ENCODE measurements at places on chromosomes 2 and 18.

- no peak for DNase-seq
Measured at GRCh38 chr2:9094117-9094516, 90.6 kb upstream of the MBOAT2 start.

DNA sequence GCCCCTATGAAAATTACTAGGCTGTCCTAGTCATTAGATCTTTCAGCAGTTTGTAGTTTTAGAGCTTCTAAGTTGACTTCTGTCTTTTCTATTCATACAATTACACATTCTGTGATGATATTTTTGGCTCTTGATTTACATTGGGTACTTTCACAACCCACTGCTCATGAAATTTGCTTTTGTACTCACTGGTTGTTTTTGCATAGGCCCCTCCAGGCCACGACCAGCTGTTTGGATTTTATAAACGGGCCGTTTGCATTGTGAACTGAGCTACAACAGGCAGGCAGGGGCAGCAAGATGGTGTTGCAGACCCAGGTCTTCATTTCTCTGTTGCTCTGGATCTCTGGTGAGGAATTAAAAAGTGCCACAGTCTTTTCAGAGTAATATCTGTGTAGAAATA lies 193.8 kb downstream of the RPIA start:
- DNase-seq = no peak

GRCh38 chr2:16189836-16190160 lies 249.4 kb downstream of the MYCN start:
- DNase-seq = no peak

DNA sequence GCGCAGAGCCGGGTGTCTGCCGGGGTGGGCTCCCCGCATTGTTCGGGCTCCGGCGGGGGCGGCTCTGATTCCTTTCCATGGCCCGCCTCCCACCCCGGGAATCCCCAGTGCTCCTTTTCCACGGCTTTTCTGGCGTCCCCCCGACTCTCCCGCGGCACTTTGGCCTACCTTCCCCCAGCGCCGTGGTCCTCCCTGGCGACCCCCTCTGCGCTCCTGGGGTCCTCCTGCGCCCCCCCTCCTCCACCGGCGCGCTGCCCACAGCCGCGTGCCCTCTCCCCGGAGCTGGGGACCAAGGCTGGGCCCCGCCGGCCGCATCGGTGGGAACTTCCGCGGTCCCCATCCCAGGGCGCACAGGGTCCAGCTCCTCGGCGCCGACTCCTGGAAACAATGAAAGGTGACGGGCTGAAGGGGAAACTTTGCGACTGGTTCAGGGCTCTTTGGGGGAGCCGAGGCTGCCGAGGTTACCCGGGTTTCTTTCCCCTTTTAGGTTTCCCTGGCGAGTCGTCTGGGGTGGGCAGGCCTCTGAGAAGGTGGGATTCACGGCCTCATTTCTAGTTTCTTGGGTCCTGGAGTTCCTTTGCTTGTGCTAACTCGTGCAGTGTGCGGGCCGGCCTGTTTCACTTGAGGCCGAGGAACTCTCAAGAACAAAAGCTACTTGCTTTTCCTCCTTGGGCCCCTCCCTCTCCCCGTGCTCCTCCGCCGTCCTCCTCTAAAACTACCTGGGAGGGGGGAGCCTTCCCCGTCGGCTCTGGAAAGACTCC lies 2.2 kb downstream of the TGIF1 start:
- no peak for DNase-seq

- DNase-seq = no peak
Measured at GRCh38 chr2:102015399-102015798, 23.6 kb downstream of the IL1R2 start.

DNA sequence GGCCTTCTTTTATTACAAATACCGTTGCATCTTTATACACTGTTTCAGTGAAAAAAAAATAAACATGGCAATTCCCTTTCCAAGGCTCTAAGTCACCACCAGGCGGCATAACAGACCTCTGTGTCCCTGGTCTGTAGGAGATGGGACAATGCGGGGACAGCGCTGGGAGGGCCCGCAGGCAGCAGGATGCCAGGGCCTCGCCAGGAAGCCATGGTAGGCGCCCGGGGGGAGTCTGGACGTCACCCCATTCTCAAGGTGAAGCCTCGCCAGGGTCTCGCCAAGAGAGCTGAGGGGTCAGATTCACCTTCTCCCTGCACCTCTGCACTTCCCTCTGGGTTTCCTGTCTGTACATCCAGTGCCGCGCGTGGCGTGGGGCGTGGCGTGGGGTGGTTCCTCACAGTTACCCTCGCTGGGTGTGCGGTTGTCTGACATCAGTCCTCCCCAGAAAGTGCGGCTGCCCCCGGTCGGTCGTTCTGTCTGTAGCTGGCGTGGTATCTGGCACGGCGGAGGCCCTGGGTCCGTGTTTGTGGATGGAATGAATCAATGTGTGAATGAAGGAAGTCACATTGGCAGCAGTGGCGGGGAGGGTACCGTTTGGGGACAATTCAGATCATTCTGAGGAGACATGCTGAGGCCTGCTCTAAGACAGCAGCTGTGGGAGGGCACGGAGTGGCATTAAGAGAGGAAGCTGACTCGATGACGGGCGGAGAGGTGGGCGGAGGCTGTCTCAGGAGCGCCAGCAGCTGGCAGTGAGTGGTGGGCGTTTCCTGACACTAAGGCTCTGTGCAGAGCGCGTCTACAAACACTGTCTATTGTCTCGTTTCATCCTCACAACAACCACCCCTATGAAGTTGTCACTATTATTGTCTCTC lies 46.0 kb downstream of the LRRFIP1 start:
- no peak for DNase-seq

GRCh38 chr18:8536922-8537321 lies 72.3 kb upstream of the RAB12 start:
- no peak for DNase-seq

DNA sequence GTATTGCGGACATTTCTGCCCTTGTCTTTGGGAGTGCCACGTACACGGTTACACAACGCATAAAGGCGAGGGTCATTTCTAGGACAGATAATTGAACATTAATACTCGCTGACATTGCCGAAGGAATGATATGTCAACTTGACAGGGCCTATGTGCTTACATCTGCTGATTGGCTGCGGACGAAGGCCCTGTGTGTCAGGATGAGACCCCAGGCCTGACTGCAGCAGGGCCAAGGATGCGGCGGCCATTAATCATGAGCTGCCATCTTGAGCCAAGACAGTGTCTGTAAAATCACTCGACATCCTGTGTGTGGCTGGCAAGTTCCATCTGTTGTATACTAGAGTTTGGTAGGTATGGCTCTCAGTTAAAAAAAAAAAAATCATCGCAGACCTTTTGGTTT lies 96.6 kb downstream of the MEIS1 start:
- no peak for DNase-seq

- DNase-seq = no peak
Measured at GRCh38 chr2:240711296-240711695, 19.6 kb downstream of the AQP12A start.

- DNase-seq = no peak
Measured at GRCh38 chr2:19864381-19864780, 37.4 kb downstream of the TTC32 start.

- no peak for DNase-seq
Measured at GRCh38 chr2:150759531-150759930, 272.1 kb upstream of the RND3 start.

DNA sequence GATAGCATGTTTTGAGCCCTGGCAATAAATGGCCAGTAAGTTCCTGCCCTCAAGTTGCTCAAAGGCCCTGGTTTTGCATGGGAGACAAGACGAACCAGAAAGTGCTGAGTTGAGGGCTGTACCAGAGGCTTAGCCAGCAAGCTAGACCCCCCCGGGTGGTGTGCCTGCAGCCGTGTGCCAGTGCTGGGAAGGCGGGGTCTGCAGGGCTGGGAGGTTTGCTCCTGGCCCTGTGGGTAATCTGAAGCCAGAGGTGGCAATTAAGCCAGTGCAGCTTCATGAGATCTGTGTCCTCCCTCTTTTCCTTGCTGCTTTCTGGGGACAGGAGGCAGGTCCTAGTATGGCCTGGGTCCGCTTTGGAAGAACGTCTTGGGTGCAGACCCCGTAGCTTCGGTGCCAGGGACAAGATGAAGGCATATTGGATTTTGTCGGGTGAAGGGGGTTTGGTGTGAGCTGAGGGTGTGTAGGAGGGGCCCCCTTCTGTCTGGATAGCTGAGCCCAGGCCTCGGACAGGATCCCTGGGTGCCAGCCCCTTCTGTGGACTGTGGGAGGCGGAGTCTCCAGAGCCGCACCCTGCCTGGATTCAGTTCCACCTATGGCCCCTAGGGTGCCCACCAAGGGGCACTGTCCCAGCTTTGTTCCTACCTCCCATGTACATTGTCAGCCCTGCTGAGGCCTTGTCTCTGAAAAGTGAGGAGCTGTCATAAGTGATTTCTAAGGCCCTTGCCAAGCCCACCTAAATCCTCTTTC lies 15.6 kb downstream of the ATOH8 start:
- DNase-seq = no peak

- DNase-seq = no peak
Measured at GRCh38 chr2:236169741-236170589, 1.8 kb upstream of the GBX2 start.

- DNase-seq = no peak
Measured at GRCh38 chr2:24919037-24919505, 966 bp downstream of the ADCY3 start.

- no peak for DNase-seq
Measured at GRCh38 chr2:98669675-98670074, 61.3 kb downstream of the MGAT4A start.

DNA sequence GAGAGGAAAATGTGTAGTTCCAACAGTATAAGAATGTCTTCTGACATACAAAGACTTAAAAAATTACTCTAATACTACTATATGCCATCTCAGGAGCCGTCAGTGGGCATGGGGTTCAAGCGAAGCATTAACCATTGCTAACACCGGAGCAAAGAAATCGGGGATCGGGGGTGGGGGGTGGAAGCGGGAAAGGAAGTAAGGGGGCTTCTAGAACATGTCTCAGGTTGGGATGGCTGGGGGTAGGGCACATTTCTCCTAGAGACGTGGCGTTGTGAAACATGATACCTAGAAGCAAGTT lies 702 bp downstream of the LMAN1 start:
- peak; percentile 26 for DNase-seq

GRCh38 chr2:168470320-168471162 lies 14.5 kb downstream of the CERS6 start:
- no peak for DNase-seq

DNA sequence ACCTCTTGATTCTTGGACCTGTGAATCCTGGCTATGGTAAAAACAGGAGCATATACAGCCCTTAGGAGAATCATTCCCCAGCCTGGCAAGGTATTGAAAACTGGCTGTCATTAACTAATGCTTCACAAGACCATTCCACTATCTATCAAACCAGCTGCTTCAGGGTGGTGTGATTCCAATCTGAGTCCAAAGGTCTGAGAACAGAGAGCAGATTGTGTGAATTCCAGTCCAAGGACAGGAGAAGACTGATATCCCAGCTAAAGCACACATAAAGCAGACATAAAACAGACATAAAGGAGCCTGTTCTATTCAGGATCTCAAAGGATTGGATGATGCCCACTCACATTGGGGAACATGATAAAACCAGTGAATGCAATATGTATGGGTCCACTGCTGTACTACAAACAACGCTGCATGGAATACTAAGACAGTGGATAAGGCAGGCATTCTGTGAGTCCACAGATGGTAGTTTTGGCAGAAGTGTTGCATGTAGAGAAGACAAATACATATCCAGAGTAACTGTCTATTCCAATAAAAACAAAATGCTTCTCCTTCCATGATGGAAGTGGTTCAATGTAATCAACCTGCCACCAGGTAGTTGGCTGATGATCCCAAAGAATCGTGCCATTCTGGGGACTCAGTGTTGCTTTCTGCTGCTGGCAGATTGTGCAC lies 363.9 kb downstream of the KCNJ3 start:
- DNase-seq = no peak

DNA sequence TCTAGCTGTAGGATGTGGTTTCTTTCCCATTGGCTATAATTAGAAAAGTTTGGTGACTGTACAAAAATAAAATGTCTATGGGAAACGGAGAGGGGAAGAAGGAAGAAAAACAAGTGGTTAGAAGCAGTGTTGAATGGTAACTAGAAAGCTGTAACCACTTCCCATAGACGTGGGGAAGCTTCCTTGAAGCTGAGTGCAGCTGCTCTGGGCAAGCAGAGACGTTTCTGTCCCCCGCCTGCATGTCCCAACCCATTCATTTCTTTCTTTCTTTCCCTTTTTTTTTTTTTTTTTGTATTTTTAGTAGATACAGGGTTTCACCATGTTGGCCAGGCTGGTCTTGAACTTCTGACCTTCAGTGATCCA lies 367.8 kb upstream of the HS6ST1 start:
- no peak for DNase-seq

- DNase-seq = no peak
Measured at GRCh38 chr2:128272601-128273468, 45.8 kb downstream of the HS6ST1 start.

DNA sequence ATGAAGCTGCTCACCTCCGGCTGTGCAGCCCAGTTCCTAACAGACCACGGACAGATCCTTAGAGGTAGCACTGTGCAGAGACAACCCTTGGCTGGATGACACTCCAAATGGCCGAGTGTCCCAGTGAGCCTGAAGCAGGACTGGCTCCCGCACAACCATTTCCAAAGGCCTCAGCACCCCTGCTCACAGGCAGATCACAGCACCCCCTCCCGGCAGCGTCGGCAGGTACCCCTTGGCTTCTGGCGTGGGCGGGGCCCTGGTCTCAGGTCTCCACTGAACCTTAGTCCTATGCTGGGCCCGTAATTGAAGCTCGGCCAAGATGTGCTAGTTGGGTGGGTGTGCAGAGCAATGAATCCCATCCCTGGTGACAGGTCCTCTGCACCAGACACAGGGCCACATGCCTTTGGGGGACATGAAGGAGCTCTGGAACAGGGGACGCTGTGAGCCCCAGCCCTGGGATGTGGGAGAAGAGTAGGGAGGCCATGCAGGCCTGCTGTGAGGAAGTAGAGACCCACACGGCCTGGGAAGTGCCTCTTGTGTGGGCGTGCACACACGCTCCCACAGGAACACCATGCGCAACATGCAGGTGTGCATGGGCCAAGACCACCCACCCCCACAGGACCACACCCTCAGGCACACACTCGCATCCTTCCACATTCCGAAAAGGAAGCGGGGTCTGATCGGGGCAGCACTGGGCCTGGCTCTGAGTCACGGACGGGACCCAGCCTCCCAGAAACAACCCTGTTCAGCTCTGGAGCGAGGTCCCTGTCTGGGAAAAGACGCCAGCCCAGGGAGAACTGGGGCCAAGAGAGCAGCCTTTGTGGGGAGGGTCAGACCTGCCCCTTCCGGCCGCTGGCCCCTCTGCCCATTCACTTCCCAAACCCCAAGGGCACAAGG lies 2.8 kb downstream of the DUSP2 start:
- no peak for DNase-seq

GRCh38 chr2:37865640-37866039 lies 59.4 kb upstream of the RMDN2 start:
- no peak for DNase-seq

- DNase-seq = no peak
Measured at GRCh38 chr2:223937535-223937934, 7.6 kb downstream of the WDFY1 start.

- no peak for DNase-seq
Measured at GRCh38 chr2:59691518-59692190, 861.8 kb downstream of the BCL11A start.

GRCh38 chr18:7133181-7133580 lies 15.6 kb upstream of the LAMA1 start:
- no peak for DNase-seq

- DNase-seq = no peak
Measured at GRCh38 chr2:203498161-203498560, 36.9 kb downstream of the RAPH1 start.

All from amniotic stem cell (primary cell).